ENCODE measurements at places on chromosomes 5 and 9.

DNA sequence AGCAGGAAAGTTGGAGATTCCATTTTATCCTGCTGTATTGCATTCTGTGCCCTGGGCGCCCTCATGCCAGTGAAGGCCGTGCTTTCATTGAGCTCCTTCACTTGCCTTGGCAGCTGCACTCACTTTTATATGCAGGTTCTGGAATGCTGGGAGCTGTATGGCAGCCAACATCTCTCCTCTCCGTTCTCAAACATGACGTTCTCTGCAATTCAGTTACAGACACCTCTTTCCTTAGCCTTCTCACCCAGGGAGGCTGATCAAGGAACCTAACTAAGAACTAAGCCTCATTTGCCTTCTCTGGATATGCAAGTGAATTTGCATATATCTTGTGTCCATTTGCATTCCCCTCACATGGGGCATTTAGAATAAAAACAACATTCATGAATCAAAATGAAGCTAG is 29.4 kb upstream of the PURA start:
- DNase-seq, result no peak

- no peak for DNase-seq
Observed at GRCh38 chr9:77453825-77454647, 194.1 kb downstream of the GNA14 start.

DNA sequence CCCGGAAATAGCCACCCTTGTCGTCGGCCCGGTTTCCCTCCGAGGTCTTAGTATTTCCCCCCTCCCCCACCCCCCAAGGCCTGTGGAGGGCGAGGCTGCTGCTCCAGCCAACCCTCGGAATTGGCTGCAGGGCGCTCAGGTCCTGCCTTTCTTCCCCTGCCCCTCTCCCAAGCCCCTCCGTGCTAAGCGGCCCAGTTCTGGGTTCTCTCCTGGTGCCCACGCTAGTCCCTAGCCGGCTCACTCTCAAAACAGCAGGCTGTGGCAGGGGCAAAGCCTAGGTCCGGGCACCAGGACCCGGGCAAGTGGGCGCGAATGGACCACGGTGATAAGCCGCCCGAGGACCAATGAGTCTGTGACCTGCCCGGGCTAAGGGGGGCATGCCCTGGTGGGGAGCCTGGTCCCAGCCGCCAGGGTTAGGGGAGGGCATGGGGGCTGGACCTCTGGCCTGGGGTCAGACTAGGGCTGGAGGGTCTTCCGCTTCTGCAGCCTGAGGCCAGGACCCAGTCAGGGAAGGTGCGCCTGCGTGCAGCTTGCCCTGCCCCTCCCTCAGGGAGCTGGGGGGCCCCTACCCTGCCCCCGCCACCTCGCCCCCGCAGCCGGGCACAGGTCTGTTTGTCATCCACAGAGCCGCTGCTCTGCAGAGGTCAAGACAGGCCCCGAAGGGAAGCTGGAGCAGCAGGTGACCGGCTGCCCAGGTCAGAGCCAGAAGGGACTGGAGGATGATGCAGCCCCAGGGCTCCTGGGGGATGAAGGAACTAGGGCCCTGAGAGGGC is 5.0 kb upstream of the IRX4 start:
- DNase-seq, result no peak

- DNase-seq, result no peak
Observed at GRCh38 chr5:91133183-91133582, 249.9 kb downstream of the ARRDC3 start.
